ENCODE measurements at places on chromosomes 13 and 19.
A peak's percentile ranks its signal among the peaks of the same experiment; 100 is the strongest.

DNA sequence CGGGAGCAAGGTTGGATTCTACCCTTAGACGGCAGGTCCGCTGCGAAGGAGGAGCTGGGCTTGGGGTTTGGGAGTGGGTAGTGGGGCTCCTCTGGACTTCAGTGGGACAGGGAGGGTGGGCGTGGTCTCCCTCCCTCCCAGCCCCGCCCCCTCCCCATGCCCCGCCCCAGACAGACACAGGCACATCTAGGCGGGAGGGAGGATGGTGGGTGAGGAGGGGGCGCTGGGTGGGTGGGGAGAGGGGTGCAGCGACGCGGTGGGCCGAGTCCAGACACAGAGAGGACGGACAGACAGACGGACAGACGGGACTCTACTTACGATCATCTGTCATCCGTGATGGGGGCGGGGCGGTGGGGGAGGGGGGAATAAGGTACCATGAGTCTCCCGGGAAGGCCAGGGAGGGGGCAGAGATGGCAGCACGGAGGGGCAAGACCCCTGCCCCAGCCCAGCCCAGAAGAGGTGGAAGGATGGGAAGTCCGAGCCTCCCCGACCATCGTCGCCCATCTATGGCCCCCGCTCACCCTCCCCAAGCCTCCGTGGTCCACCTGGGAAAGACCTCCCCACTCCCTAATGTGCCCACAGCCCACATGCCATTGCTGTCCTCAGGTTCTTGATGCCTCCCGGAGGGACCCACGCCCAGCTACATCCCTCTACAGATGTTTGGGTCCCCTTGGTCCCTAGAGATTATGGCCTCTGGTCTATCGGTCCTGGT lies 64.8 kb downstream of the UNC13A start:
- no peak for DNase-seq

- no peak for DNase-seq
These were observed 1237.7 kb upstream of the PCDH20 start for GRCh38 chr13:62653371-62653770.

- DNase-seq = no peak
These were observed 55.4 kb upstream of the ZNF724 start for GRCh38 chr19:23305555-23305954.

- DNase-seq = no peak
These were observed 17.5 kb downstream of the ELAVL3 start for GRCh38 chr19:11463391-11463790.

- no peak for DNase-seq
These were observed 8.9 kb downstream of the CACNG8 start for GRCh38 chr19:53971673-53972072.

GRCh38 chr19:35856546-35857149 lies at the start of gene KIRREL2:
KIRREL2 (plus strand) TSS chr19:35856911; CDS start chr19:35857120, 209 bp downstream.
- no peak for DNase-seq

- no peak for DNase-seq
These were observed 34.2 kb downstream of the EPSTI1 start for GRCh38 chr13:42957881-42958280.

DNA sequence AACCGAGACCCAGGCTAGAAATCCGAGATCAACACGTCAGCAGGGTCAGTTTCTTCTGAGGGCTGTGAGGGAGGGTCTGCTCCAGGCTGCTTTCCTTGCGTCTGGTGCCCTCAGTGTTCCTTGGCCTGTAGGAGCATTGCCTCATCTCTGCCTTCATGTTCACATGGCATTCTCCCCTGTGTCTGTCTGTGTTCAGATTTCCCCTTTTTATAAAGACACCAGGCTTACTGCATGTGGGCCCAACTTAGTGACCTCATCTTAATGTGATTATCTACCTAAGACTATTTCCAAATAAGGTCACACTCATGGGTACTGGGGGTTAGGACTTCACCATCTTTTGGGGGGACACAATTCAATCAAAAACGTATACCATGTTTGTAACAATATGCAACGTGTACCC lies 57.2 kb upstream of the C1QTNF9 start:
- no peak for DNase-seq

DNA sequence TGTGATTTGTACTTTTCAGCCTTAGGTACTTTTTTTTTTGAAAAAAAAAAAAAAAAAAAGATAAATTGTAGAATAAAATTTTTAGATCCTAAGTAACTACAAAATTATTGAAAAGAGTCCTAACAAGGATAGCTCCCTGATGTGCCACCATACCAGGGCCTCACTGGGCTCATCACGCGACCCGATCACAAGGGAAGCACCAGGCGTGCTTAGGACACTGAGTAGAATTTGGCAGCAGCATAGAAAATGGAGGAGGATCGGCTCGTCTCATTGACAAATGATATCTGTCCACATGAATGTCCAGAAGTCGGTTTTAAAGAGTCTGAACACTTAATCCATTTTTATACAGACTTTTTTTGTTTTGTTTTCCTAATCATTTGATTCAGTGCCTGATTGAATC lies 179.0 kb downstream of the STK24 start:
- no peak for DNase-seq

- no peak for DNase-seq
These were observed 98.2 kb upstream of the SERP2 start for GRCh38 chr13:44275381-44275780.

GRCh38 chr13:24081387-24081786 lies 79.1 kb upstream of the SPATA13 start:
- peak; percentile 60 for DNase-seq

GRCh38 chr19:28301463-28301862 lies 911.5 kb downstream of the UQCRFS1 start:
- DNase-seq = no peak

DNA sequence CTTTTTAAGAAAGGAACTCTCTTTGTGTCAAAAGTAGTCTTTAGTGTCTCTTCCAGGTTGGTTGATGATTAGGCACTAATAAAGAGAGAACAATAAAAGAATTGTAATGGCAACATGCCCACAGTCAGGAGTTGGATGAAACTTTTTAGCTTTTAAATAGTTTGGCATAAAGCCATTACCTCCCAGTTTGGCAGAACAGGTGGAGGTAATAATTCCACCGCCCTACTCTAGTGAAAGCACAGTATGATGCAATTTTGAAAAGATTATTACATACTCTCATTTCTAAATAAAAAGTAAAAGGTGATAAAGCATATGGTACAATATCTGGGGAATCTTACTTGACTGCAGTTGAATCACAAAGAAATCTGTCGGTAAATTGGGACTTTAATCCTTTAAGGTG lies 497.6 kb downstream of the SUCLA2 start:
- DNase-seq = no peak

GRCh38 chr13:98201984-98202383 lies 24.9 kb upstream of the RNF113B start:
- no peak for DNase-seq

DNA sequence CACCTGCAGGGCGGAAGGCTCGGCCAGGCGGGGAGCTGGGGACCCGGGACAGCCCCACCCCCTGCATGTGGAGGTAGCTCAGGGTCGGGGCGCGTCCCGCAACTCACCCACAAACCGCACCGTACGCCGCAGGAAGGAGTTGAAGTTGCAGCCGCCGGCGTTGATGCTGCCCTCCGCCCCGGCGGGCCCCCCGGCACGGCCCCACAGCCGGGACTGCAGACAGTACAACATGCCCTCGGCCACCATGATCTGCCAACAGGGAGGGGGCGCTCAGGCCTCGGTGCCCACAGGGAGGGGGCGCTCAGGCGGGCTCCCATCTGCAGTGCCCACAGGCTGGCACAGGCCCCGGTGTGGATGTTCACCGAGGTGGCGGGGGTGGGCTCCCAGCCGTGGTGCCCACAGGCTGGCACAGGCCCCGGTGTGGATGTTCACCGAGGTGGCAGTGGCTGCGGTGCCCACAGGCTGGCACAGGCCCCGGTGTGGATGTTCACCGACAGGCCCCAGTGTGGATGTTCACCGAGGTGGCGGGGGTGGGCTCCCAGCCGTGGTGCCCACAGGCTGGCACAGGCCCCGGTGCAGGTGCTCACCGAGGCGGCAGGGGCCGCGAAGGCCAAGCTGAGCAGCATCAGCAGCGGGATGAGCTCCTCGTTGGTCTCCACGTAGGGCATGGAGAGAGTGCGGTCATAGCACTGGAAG lies 6.5 kb downstream of the PLPPR3 start:
- DNase-seq = no peak

DNA sequence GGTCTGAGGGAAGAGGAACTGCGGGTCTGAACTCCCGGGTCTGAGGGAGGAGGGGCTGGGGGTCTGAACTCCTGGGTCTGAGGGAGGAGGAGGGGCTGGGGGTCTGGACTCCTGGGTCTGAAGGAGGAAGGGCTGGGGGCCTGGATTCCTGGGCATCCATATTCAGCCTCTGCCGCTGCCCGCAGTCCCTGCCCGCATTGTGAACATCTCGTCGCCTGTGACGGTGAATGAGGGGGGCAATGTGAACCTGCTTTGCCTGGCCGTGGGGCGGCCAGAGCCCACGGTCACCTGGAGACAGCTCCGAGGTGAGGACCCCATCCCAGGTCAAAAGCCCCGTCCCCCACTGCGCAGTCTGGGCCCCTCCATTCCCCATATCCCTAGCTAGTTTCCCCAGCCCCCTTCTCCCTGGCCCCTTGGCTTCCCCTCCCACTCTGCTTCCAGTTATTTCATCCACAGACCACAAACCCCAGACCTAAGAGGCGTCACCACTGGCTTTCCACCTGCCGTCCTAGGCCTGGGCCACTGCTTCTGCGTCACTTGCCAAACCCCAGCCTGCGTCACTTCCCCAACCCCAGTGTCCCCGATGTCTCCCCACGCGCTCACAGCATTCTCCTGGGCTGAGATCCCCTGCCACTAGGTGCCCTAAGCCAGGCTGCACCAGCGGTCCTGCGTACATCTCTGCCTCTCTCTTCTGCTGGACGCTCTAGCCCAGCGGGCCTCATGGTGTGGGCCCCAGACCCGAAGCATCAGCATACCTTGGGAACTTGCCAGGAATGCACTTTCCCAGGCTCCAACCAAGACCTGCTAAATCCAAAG lies 13.9 kb downstream of the IGLON5 start:
- DNase-seq = no peak

GRCh38 chr19:5973376-5973775 lies 4.6 kb downstream of the RANBP3 start:
- no peak for DNase-seq

GRCh38 chr19:750640-751423 lies at the start of gene MISP:
MISP (plus strand) TSS chr19:751112; CDS start chr19:756947, 5,835 bp downstream.
- no peak for DNase-seq

DNA sequence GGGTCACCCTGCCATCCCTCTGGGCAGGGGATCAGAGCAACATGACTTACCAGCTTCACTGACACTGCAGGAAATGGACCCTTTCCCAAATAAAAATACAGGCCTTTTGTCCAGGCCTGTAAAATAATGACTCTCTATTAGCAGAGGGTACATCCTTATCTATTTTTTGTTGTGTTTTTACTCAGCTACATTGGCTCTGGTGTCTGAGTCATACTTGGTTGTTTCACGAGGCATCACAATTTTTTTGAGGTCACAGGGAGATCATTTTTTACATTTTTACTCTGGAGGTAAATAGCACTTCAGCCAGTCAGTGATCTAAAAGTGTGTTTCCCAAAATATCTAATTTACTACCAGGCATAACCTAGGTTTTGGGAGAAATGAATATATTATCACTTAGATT lies 6.9 kb upstream of the HTR2A start:
- DNase-seq = peak; percentile 55

DNA sequence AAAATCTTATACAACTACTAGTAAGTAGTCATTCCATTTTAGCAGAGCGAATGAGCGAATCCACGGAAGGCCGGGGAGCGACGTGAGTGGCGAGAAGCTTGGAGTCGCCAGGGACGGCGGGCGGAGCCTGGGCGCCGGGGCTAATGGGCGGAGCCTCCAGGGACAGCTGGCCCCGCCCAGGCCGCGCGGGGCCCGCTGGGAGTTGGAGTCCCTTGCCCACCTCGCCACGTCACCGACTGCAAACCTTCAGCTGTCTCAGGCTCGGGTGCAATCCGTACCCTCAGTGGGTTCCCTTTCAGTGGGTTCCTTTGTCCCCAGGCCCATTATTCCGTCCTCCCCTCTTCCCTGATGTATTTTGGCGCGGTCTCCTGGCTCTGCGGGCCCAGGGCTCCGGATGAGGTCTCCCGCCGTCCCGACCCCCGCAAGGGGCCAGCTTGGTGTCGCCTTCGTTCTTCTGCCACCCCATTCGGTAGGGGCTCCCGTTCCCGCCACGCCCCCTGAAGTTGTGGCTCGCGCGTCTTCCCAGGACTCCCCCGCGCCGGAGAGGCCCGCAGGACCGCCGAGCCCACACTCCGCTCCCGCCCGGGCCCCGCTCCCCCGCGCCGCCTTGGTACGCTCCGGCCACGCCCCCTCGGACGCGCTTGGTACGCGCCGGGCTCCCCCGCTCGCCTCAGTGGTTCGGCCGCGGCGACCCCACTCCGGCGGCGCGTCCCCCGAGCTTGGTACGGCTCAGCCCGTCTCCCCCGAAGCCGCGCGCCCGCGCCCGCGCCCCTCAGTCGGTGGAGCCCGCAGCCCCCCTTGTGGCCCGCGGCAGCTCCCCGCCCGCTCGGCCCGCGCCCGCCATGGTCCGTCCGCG lies at the start of gene PTOV1:
PTOV1 (plus strand) TSS at position 673 of the 856 bp plus-strand sequence.
- DNase-seq = peak; percentile 87

DNA sequence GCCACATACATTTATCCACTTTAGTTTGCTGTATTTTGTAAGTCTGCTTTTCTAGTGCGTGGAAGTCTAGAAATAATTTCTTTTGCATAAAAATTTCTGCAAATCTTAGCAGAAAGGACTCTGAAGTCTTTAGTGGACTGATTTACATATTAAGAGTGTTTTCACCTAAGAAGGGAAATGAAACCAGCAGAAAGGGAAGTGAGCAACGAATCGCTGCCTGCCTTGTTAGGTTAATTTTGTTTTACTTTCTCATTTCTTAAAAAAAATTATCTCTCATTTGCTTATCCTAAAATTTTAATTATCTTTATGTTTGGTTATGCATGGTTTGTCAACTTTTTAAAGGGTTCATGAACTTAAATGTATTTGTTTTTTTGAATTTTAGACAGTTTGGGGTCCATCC lies 767 bp upstream of the GPR18 start:
- DNase-seq = no peak

GRCh38 chr13:113923376-113924063 lies 50.4 kb downstream of the C13orf46 start:
- no peak for DNase-seq

DNA sequence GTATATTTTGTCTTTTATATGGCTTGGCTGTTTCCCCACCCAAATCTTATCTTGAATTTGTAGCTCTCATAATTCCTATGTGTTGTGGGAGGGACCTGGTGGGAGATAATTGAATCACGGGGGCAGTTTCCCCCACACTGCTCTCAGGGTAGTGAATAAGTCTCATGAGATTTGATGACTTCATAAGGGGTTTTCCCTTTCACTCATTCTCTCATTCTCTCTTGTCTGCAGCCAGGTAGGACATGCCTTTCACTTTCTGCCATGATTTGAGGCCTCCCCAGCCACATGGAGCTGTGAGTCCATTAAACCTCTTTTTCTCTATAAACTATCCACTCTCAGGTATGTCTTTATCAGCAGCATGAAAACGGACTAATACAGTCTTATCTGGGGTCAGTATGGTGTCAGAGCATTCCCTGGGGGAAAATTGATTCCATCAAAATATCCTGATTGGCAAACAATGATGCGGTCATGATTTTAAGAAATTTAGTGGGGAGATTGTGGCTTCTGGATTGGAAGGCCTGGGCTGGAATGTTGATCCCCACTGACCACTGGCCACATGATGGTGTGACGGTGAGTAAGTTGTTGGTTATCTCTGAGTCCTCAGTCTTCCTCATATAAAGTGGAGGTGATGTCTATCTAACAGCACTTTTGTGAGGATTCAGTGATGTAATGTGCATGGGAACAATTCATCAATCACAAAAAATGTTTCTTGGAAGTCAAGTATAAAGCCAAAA lies 27.5 kb upstream of the ANKRD10 start:
- DNase-seq = peak; percentile 72

- peak; percentile 72 for DNase-seq
These were observed 7.5 kb upstream of the DMWD start for GRCh38 chr19:45800070-45800553.

GRCh38 chr13:112725346-112726015 lies 35.6 kb downstream of the ATP11A start:
- DNase-seq = no peak

Measured in amniotic epithelial cell (primary cell).